Small intestine (tissue), 16 donors: ENCODE measurements at places on chromosomes 13 and 19.
A peak's percentile ranks its signal among the peaks of the same experiment; 100 is the strongest.

DNA sequence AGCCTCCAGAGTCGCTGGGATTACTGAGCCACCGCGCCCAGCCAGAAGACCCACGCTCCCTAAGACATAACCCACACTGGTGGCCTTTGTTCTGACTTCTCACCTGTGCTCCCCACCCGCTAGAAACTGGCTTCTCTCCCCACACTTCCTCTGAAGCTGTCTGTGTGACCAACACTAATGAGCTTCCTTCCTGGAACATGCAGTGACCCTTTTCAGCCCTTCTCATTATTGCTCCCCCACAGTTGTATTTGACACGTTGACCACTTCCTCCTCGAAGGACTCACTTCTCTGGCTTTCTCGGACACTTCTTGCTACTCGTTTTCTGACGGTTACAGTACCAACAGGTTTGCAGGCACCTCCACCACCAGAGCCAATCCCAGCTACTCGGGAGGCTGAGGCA lies 10.9 kb downstream of the NCR1 start:
- DNase-seq = no peak

- DNase-seq = no peak
Measured at GRCh38 chr13:75181906-75182305, 300.1 kb downstream of the TBC1D4 start.

- DNase-seq = no peak
Measured at GRCh38 chr19:17210296-17210695, 4.9 kb upstream of the USE1 start.

GRCh38 chr13:26961890-26962615 lies 201.5 kb upstream of the GPR12 start:
- peak; percentile 91 for DNase-seq

- DNase-seq = peak; percentile 88
Measured at GRCh38 chr13:99686944-99687411, 185.7 kb downstream of the TM9SF2 start.

DNA sequence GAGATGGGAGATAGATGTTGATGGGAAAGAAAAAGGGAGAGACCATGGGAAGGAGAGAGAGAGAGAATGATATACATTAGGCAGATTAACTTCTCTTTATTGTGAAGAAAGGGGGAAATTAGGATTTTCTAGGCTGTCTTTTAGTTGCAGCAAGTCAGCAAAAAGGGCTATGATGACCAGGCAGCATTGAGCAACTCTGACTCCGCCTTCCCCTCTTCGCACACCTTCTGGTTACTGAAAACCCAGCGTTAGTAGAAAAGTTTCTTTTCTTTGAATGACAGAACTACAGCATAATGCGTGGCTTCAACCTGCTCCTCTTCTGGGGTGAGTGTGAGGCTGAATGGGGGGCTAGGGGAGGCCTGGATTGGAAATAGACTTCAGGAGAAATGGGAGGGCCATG lies at the start of gene ADGRE1:
Gene ADGRE1 (plus strand): TSS at position 264 of the 400 bp plus-strand sequence. CDS start 30 bp downstream, at position 294.
- no peak for DNase-seq

- no peak for DNase-seq
Measured at GRCh38 chr19:40663695-40664692, 26.5 kb downstream of the NUMBL start.

DNA sequence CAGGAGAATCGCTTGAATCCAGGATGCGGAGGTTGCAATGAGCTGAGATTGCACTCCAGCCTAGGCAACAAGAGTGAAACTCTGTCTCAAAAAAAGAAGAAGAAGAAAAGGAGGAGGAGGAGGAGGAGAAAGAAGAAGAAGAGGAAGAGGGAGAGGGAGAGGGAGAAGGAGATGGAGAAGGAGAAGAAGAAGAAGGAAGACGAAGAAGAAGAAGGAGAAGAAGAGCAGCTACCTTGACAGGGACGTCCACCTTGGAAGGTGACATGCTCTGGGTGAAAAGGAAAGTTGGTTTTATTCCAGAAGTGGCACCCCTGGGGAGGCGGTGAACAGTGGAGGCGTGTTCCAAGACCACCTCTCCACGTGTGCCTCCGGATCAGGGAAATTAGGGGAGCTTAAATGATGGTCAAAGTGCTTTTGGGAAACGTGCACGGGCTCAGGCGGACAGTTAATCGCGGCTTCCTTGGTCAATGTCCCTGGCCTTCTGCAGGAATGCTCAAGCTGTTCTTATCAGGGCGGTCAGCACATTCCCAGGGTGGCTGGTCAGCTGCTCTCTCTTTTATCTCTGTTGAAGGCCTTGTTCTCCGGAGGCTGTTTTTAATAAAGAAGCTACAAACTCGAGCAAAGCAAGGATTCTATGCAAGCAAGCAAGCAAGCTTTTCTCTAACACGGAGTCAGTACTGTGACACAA lies 78.9 kb upstream of the PEG3 start:
- DNase-seq = no peak

GRCh38 chr19:18905513-18906236 lies 9.7 kb upstream of the CERS1 start:
- no peak for DNase-seq

DNA sequence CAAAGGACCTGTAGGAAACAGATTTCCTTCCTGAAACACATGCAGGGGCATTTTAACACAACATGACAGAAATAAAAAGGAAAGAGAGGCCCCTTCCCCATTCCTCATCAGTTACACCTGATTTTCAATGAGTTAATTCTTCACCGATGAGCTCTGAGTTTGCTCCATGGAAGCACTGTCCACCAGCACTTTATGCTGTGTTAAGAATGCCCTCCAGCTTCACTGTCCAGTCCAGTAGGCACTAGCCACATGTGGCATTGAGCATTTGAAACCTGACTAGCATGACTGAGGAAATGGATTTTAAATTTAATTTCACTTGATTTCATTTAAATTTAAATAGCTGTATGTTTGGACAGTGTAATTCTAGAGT lies 217.2 kb upstream of the SLC10A2 start:
- no peak for DNase-seq

GRCh38 chr13:39362652-39363381 lies 240.2 kb downstream of the LHFPL6 start:
- no peak for DNase-seq

DNA sequence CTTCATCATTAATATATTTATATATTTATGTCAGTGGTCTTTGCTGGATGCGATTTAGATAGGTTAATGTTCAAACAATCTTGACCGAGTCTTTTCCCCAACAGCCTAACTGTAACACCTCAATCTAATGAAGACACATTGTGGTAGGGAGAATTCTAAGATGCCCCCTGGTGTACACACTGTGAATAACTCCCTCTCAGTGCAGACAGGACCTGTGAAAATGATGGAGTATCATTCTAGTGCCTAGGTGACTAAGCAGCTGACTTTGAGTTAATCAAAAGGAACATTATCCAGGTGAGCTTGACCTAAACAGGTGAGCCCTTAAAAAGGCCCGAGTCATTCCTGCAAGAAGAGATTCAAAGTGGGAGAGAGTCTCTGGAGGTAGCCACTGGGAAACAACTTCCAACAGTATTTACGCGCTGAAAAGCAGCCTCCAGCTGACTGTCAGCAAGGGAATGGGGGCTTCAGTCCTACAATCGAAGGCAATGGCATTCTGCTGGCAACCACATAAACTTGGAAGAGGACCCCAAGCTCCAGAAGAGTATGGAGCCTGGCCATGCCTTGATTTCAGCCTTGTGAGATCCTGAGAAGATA lies 28.0 kb upstream of the KBTBD7 start:
- peak; percentile 70 for DNase-seq

DNA sequence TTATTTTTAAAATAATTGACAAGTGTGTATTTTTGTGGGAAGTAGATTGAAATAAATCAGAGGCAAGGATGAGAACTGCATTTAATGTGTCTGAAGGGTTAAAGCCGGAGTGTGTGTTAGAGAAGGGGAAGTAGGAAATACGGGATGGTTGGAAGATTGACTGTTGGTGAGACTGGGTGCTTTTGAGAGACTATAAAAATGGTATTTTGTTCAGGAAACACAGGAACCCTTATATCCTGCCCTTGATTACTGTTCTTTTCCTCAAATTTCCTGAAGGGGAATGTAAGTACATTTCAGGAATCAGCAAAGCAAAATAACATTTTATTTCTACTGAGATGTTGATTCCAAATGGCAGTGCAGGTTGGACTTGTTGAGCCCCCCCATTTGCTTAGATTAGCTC lies 15.1 kb downstream of the IFT88 start:
- no peak for DNase-seq

GRCh38 chr19:43446746-43447489 lies 18.5 kb downstream of the LYPD3 start:
- peak; percentile 81 for DNase-seq

DNA sequence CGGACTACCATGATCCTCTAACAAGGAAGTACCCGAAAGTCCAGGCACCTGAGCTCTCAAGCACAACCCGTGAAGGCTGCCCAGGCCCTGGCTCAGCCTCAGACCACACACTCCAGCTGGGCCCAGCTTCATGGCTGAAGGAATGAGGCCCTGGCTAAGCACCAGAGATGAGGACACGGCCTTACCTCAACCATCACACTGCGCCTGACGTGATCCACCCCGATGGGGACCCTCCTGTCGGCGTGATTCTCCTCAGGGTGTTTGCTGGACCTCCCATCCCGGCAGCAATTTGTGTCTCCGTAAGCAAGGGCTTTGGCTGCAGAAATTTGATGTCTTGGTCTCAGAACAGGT lies 56.5 kb downstream of the F2RL3 start:
- no peak for DNase-seq

- DNase-seq = peak; percentile 93
Measured at GRCh38 chr19:42254089-42254849, 659 bp downstream of the ERF start.

- no peak for DNase-seq
Measured at GRCh38 chr13:102183509-102184182, 218.2 kb downstream of the FGF14 start.

GRCh38 chr13:75932636-75933035 lies 296.5 kb downstream of the LMO7 start:
- no peak for DNase-seq

GRCh38 chr13:110444226-110444653 lies 117.3 kb downstream of the RAB20 start:
- DNase-seq = peak; percentile 25

DNA sequence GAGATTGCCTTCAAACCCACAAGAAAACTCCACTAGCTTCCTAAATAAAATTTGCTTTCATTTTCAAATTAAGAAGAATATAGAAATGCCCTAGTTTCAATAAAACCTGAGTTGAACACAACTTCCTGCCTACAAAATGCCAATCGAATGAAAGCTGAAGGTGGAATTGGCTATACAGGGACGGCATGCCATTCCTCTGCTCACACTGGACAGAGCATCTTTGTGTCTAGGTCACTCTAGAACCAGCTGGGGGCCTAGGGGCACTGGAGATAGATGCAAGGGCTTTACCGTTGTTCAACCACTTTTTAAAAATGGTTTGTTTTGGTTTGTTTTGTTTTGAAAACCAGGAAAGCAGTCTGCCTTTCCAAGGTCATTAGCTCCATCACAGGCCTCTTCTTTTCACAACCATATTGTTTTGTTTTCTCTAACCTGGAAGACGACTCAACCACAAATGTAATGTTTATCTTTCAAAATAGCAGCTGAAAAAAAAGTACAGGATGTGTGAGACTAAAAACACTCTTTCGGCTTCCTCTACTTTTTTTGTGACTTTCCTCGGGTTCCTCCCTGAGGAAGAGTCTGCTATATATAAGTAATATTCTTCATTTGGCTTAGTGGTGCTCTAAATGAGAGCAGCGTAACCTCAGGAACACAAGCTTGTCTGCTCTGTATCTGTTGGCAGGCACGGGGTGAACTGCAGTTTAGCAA lies 11.9 kb upstream of the ITM2B start:
- DNase-seq = no peak

DNA sequence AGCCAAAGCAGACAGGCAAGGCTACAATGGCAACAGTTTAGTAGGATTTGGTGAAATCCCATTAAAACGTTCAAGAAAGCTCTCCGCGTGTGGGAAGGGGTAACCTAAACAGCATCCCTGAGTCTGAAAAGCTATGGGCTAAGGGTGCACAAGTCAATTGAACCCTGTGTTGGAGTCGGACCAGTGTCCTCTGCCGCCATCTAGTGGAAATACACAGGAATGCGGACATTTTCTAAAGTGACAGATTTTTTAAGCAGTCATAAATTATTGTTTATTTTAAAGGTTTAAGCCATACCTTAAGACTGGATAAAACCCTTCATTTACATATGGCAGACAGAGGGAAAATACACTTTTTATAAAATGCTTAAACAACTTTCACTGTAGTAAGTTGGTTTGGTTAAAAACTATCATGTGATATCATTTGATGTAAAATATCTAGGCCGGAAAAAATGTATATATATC lies 26.5 kb upstream of the LSM14A start:
- peak; percentile 64 for DNase-seq

GRCh38 chr19:17495639-17496296 lies 15.7 kb upstream of the PGLS start:
- no peak for DNase-seq

DNA sequence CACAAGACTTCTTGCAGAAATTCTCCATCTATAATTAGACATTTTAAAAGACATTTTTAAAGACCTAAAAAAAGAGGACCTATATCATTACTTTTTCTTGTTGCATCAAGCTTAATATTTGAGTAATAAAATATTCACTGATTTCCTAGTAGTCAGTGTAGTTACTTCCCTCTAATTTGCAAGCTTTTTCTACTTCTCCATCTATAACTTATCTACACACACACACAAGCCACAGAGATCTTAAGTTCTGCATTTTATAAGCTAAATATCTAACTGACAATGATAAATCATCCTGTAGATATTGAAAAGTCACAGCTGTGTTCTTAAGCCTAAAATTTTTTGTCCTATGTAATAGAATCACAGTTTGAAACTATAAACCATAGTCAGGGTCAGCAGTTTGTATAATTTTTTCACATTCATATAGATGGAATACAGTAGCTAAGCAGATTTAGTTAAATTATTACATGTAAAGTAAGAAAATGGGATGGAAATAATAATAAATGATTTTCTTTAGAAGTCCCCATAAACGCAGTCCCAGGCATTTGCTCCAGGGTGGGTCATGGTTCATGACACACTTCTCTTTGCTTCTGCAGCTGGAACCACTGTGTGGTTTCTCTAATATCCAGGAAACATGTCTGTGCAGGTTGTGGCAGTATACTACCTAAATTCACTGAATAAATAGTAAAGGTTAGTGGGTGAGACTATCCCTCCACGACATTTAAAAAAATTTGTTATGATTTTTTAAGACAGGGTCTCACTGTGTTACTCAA lies 60.2 kb downstream of the ESD start:
- no peak for DNase-seq
